ENCODE measurements at places on chromosomes 3 and 15.

DNA sequence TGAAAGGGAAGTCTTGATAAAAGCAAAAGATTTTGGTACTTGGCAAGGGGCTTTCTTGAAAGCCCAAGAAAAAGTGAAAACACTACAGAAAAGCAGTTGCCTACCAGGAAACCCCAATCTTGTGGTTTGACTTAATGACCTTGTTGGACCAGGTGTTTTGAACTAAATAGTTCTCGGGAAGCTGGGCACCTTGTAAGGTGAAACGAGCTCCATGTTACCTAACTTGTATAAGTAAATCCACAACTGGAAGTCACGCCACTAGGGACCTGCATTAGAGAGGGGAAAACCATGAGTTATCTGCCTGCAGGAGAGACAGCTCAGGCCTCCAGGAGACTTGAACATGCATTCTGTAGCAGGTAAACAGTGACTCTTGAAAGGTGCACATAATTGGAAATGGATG, 88.2 kb downstream of the GMPS start:
- no peak for DNase-seq

DNA sequence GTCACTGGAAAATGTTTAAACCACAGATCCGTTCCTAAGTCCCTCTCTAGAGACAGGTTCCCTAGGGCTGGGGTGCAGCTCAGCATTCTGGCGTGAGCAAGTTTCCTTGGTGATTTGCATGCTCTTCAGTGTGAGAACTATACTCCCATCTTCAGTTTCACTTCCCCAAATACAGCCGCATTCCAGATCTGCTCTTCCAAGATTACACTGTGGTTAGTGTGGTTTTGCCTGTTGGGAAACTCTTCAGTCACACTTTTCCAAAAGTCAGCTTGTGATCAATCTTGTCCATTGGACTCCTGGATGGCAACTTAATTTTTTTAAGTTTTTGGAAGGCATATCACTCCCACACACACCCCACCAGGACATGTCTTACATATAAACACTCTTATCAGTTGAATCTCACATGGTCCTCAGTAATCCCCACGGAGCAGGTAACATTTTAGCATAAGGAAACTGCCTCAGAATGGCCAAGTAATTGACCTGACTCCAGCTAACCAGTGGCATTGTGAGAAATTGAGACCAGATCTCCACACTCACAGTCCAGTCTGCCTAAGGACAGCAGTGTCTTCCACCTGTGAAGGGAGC, 33.5 kb upstream of the PTPN23 start:
- no peak for DNase-seq

DNA sequence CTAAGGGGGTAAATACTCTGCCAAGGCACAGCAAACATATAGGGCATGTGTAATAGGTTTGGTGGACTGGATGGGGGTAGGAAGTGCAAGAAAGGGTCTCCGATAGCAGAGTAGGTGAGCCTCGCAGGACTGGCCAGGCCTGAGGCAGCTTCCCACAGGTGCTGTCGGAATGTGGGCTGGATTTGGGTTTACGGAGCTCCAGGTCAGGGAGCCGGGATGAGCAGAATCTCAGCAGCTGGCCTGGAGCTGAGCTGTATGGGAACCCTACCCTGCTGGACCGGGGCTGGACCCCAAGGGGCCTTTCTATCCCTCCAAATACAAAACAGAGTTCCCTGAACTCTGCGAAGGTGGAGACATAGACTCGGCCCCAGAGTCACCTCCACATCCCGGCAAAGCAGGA, 15.0 kb downstream of the KLF15 start:
- DNase-seq, result no peak

DNA sequence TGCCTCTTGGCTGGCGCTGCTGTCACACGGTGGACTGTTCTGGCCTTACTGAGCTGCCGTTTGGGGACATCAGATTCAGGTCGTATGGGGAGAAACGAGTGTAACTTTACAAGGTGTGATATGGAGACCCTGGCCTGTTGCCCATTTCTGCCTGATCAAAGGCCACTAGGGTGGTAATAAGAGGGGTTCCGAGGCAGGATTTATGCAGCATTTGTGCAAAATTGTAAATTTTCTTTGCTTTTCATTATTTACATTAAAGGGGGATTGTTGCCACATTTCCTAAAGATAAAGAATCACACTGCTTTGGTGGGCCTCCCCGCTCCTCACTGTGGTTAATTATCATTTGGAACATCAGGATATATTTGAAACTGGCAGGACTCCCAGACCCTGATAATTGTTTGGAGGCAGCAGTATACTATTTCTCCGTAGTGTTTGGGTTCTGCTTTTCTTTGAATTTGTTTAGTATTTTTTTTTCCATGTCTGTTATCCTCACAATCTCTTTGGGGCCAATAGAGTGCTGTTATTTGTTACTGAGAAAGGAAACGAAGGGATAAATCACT, 891 bp downstream of the NXPE3 start:
- DNase-seq, result no peak

GRCh38 chr3:154764856-154765640, 315.1 kb upstream of the MME start:
- DNase-seq, result no peak
